ENCODE measurements at places on chromosomes 3 and 15. TPM values are rescaled to one million over a fixed set of nuclear protein-coding genes. Genes with fewer than 3 reads are reported as not detected.
A peak's percentile ranks its signal among the peaks of the same experiment; 100 is the strongest.

GOLGA8G gene
- total RNA-seq = not detected

DNA sequence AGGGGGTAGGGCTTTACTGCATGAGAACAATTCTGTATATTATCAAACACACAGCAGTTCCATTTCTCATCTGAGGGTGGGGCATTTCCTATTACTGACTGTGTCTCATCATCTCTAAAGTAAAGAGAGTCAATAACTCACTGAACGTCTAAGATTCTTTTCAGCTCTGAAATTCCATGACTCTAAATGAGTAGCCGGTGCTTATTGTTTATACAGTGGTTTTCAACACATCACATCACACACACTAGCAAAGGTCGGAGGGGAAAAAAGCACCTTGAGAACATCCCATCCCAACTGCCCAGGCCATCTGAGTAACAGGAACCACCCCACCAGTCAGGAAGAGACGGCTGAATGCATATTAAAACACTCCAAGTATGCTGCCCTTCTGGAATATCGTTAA is 196.0 kb downstream of the SUCLG2 start:
- H3K4me3 ChIP-seq = no peak overlapping the region
- H3K27ac ChIP-seq = no peak overlapping the region

- H3K27ac ChIP-seq = no peak overlapping the region
- no peaks in the 10 kb centered on the region for H3K36me3 ChIP-seq
- DNase-seq = no peak
- H3K4me1 ChIP-seq = no peaks in the 10 kb centered on the region
- H3K27me3 ChIP-seq = no peaks in the 10 kb centered on the region
Measured at GRCh38 chr3:153130312-153130977, 31.6 kb upstream of the RAP2B start.

GRCh38 chr3:10300087-10300486 is 7.3 kb upstream of the GHRL start:
- no peaks in the 10 kb centered on the region for H3K4me1 ChIP-seq
- H3K27me3 ChIP-seq = no peaks in the 10 kb centered on the region
- no peak overlapping the region for H3K4me3 ChIP-seq
- no peak for DNase-seq

GRCh38 chr3:42734263-42734860 is 31.8 kb upstream of the HHATL start:
- no peak for DNase-seq
- H3K27ac ChIP-seq = no peak overlapping the region
- H3K4me3 ChIP-seq = no peak overlapping the region
- no peaks in the 10 kb centered on the region for H3K27me3 ChIP-seq
- no peaks in the 10 kb centered on the region for H3K36me3 ChIP-seq
- H3K4me1 ChIP-seq = peaks cover 39% of the 10 kb centered on the region

DNA sequence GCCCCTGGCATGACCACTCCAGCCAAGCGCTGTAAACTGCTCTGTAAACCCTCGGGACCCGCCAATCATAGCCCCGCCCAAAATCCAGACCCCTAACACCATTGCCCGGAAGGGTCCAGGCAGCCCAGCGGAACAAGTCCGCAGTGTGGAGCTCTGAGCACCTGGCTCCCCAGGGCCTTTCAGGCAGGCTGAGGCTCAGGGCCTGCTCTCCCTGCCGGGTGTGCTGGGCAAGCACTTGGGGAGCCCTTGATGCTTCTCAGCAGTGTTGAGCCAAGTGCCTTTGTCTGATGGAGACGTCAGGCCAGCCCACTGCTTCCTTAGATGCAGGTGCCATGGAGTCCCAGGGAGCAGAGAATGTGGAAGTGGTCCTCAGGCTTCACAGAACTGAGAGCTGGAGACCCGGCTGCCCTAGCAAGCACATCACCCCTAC is 106.2 kb downstream of the TLE3 start:
- no peak overlapping the region for H3K27ac ChIP-seq
- H3K27me3 ChIP-seq = peaks cover 29% of the 10 kb centered on the region
- no peaks in the 10 kb centered on the region for H3K36me3 ChIP-seq
- no peak for DNase-seq
- H3K4me3 ChIP-seq = no peak overlapping the region

DNA sequence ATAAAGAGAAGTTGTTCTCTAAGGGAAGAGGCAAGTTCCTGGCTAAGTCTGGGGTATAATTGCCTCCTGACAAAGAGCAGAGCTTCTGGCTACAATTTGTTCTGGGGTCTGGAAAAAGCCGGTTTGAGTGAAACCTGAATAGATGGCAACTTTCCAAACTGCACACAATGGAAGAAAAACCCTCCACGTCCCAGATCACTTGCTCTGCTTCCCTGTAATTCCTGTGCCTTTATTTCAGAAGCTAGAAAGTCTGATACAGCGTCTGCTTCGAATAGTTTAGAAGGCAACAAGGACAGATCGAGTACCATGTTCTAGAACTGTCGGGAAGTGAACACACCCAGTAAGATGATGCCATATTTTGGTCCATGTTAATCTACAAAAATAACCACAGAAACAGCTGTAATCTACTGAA is 1.6 kb upstream of the WDR82 start:
- no peak overlapping the region for H3K27ac ChIP-seq
- no peak for DNase-seq
- peak overlapping the region; percentile 84 for H3K4me3 ChIP-seq
- H3K36me3 ChIP-seq = peaks cover 9% of the 10 kb centered on the region

SKOR1 gene
- 0.49 TPM for total RNA-seq

OCA2 gene
- 0.19 TPM for total RNA-seq

- H3K27ac ChIP-seq = no peak overlapping the region
- DNase-seq = no peak
- H3K4me1 ChIP-seq = no peaks in the 10 kb centered on the region
Measured at GRCh38 chr15:73374604-73375003, 5.8 kb upstream of the HCN4 start.

DNA sequence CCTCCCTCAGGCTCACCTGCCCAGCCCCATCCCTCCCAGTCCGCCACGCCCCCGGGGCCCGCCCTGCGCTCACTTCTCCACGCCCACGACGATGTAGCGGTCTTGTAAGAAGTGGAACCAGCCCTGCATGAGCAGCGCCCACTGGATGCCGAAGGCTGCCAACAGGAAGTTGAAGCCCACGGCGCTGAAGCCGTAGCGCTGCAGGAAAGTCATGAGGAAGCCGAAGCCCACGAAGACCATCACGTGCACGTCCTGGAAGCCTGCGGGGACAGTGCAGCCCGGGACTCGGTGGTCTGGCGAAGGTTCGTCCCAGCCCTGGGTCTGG is 9.7 kb downstream of the RHCG start:
- no peak overlapping the region for H3K27ac ChIP-seq
- no peak overlapping the region for H3K4me3 ChIP-seq
- H3K27me3 ChIP-seq = peaks cover 74% of the 10 kb centered on the region
- DNase-seq = no peak

DNA sequence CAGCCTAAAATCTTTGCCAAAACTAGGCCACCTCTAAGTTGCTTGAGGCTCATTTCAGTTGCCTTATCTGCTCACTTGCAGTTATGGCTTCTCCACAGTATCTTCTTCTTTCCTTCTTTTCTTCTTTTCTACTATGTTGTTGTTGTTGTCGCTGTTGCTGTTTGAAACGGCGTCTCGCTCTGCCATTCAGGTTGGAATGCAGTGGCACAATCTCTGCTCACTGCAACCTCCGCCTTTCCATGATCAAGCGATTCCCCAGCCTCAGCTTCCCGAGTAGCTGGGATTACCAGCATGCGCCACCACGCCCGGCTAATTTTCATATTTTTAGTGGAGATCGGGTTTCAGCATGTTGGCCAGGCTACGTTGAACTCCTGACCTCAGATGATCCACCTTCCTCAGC is 210.8 kb upstream of the NR2F2 start:
- H3K27ac ChIP-seq = peak overlapping the region; percentile 72
- H3K27me3 ChIP-seq = no peaks in the 10 kb centered on the region
- H3K4me1 ChIP-seq = peaks cover 16% of the 10 kb centered on the region
- DNase-seq = no peak

DNA sequence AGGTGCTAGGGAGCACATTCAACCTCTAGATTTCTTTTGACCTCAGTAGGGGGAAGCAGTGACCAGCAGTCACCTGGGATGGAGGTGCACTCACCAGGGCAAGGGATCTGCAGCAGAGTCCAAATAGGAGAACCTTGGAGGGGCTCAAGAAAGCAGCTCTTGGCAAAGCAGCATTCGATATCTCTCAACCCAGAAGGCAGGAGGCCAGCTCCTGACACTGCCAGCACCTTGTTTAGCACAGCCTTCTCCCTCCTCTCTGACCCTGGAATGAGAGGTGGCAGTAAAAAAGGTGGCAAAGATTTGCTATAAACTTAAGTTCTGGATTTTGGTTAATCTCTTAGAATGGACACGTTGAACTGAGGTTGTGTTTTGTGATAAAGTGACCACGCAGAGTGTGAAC is 107.9 kb downstream of the AQP9 start:
- no peaks in the 10 kb centered on the region for H3K36me3 ChIP-seq
- H3K27me3 ChIP-seq = no peaks in the 10 kb centered on the region
- H3K4me1 ChIP-seq = no peaks in the 10 kb centered on the region
- no peak overlapping the region for H3K27ac ChIP-seq
- DNase-seq = no peak

GRCh38 chr15:45048794-45049631 is 26.0 kb downstream of the SORD start:
- H3K36me3 ChIP-seq = peaks cover 59% of the 10 kb centered on the region
- H3K27me3 ChIP-seq = no peaks in the 10 kb centered on the region
- H3K4me3 ChIP-seq = no peak overlapping the region
- no peak overlapping the region for H3K27ac ChIP-seq

- peaks cover 2% of the 10 kb centered on the region for H3K36me3 ChIP-seq
- DNase-seq = no peak
- H3K27me3 ChIP-seq = no peaks in the 10 kb centered on the region
- H3K27ac ChIP-seq = no peak overlapping the region
Measured at GRCh38 chr15:95758451-95758850, 572.0 kb upstream of the NR2F2 start.

DNA sequence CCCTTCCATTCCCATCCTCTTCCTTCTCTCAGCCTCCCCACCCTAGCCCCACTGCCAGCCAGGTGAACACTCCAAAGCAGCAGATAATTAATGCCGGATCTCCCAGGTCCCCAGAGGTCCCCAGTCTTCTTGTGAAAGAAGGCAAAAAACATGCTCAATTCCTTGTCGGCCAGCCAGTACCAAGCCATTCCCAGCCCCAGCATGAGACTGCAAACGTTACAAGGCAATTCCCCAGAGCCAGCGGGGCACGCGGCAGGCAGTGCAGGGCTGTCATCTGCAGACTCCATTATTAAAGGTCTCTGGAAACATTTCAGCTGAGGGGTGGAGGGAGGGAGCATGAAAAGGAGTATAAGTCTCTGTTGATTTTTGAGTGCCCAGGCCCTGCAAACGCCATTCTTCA is 117.8 kb downstream of the XXYLT1 start:
- peaks cover 79% of the 10 kb centered on the region for H3K4me1 ChIP-seq
- peak overlapping the region; percentile 28 for H3K4me3 ChIP-seq
- DNase-seq = no peak
- peak overlapping the region; percentile 88 for H3K27ac ChIP-seq
- H3K27me3 ChIP-seq = peaks cover 3% of the 10 kb centered on the region

- no peak overlapping the region for H3K27ac ChIP-seq
- no peak for DNase-seq
- no peak overlapping the region for H3K4me3 ChIP-seq
Measured at GRCh38 chr15:89115547-89115946, 27.3 kb downstream of the ABHD2 start.

GRCh38 chr3:31636049-31636448 is 103.3 kb downstream of the STT3B start:
- no peak overlapping the region for H3K4me3 ChIP-seq
- H3K4me1 ChIP-seq = no peaks in the 10 kb centered on the region
- H3K27me3 ChIP-seq = no peaks in the 10 kb centered on the region
- DNase-seq = no peak
- H3K36me3 ChIP-seq = peaks cover 8% of the 10 kb centered on the region

- no peak for DNase-seq
- no peaks in the 10 kb centered on the region for H3K27me3 ChIP-seq
- H3K4me3 ChIP-seq = no peak overlapping the region
- no peaks in the 10 kb centered on the region for H3K36me3 ChIP-seq
- H3K27ac ChIP-seq = no peak overlapping the region
Measured at GRCh38 chr3:115085197-115085865, 61.8 kb downstream of the ZBTB20 start.

DNA sequence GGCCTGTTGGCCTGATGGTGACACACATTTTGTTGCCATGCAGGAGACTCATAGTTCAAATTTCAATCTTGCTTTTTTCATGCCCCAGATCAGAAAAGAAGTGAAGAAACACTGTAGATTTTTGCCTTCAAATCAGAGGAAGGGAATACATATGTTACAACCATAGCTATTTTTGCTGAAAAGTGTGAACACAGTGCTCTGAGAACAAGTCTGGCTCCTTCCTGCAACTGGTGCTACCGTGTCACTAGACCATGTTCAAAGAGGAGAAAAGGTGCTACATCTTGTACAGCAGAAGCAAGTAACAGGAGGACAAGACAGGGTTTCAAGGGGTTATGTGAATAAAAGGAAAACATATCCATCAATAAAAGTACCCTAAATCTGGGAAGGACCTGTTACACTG is 44.6 kb downstream of the CD47 start:
- no peak overlapping the region for H3K27ac ChIP-seq
- H3K36me3 ChIP-seq = peaks cover 5% of the 10 kb centered on the region
- H3K4me3 ChIP-seq = no peak overlapping the region

- no peak overlapping the region for H3K27ac ChIP-seq
- no peaks in the 10 kb centered on the region for H3K36me3 ChIP-seq
- peaks cover 11% of the 10 kb centered on the region for H3K27me3 ChIP-seq
- H3K4me3 ChIP-seq = no peak overlapping the region
- no peak for DNase-seq
Measured at GRCh38 chr15:79222808-79223207, 59.7 kb upstream of the ANKRD34C start.

TMEM45A gene
- total RNA-seq = 18.7 TPM

DNA sequence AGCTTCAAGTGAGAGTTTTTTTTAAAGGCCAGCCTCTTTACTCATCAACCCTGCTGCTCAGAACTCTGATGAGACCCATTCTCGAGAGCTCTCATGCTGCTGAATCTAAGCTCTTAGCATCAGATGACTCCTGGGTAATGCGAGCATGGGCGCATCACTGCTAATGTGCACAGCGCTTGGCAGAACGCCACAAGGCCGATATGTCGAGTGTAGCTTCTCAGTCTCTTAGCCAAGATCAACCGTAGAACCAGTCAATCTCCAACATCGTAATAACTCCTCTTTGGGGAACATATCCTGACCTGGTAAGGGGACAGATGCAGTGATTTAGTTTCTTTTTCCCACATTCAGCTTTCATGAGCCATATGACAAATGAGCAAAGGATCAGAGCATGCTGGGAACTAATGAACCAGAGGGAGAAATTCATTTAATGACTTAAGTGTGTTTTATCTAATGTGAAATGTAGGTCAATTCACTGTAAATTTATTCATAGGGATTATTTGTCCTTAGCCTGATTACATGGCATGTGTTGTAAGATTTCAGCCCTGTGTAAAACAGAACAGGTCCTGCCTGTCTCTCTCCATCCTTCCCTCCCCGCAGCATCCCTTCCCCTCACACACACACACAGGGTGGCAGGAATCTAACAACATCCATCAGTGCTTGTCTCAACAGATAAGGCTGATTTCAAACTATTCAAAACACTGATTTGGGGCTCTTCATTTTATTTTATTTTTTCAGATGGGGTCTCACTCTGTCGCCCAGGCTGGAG is 195.4 kb upstream of the C2CD4B start:
- no peak overlapping the region for H3K4me3 ChIP-seq
- H3K4me1 ChIP-seq = no peaks in the 10 kb centered on the region
- no peak for DNase-seq
- no peak overlapping the region for H3K27ac ChIP-seq
- H3K36me3 ChIP-seq = no peaks in the 10 kb centered on the region

MYRIP gene
- 0.48 TPM for total RNA-seq

- no peaks in the 10 kb centered on the region for H3K36me3 ChIP-seq
- H3K27ac ChIP-seq = no peak overlapping the region
- H3K4me1 ChIP-seq = no peaks in the 10 kb centered on the region
Measured at GRCh38 chr3:65303431-65303830, 615.6 kb upstream of the ADAMTS9 start.

IGSF10 gene
- total RNA-seq = not detected

POC1A gene
- 30.1 TPM for total RNA-seq

Measured in neural crest cell (in vitro differentiated cells).